ENCODE measurements at places on chromosomes 1 and 21.

DNA sequence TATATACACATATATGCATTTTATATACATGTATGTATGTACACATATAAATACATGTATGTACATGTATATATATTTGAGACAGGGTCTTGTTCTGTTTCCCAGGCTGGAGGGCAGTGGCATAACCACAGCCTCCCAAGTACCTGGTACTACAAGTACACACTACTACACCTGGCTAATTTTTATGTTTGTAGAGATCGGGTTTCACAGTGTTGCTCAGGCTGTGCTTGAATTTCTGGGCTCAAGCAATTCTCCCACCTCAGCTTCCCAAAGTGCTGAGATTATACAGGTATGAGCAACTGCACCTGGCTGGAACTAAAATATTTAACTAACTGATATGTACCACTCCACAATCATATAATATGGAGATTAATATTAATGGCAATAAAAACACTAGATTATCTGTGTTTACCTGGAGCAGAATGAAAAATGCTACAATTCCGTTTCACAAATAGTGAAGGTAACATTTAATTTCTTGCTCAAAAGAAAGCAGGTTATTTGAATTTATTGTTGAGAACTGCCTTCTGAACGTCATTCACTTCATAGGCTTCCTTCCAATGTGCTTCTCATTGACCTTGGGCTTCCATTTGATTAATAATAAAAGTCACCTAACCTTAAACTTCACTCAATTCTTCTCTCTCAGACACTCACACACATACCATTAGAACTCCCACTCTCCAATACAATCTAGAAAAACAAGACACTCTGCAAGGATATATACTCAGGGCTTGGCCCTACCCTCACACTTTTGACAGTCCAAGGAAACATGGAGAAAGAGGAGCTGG is 57.0 kb downstream of the PTGER3 start:
- no peak for DNase-seq

- DNase-seq: no peak
Measured at GRCh38 chr1:220281159-220281574, 8.9 kb upstream of the RAB3GAP2 start.

- DNase-seq: no peak
Measured at GRCh38 chr1:93620172-93620840, 61.3 kb downstream of the BCAR3 start.

- no peak for DNase-seq
Measured at GRCh38 chr1:234899730-234900072, 228.9 kb downstream of the TOMM20 start.

DNA sequence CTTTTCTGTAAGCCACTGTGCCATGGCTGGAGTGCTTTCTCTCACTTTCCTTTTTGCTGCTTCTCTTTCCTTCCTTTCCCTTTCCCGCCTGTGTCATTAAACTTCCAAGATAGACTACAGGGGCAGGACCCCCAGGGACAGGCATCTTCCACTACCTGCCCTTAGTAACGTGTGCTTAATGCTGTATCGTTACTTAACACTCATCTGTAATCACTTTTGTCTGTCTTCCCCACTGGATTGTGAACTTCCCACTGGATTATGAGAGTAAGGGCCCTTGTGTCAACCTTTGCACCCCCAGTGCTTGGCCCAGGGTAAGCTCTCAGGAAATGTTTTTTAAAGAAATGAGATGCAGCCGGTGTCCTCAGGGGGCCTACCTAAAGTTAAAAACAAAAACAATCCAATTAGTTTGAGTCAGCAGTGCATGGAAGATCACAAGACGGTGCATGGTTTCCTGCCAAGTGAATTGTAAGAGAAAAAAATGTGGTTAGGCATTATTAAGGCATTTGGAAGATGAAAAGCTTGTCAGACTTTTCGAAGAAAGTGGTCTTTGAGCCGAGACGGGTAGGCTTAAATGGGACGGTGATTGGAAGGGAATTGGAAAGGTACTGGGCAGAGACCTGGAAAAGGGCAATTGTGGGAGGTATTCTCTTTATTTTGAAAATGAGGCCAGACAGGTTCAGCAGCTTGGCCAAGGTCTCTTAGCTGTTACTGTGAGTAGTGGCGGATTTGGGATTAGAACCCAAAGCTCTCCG is 958 bp downstream of the LYPLAL1 start:
- DNase-seq: no peak

GRCh38 chr1:64471218-64472039 is 1.5 kb downstream of the CACHD1 start:
- DNase-seq: no peak

- DNase-seq: no peak
Measured at GRCh38 chr1:209406595-209406994, 176.9 kb upstream of the CAMK1G start.

- no peak for DNase-seq
Measured at GRCh38 chr1:185066181-185066580, 20.8 kb downstream of the RNF2 start.

GRCh38 chr1:241411056-241411775 is 54.2 kb upstream of the RGS7 start:
- no peak for DNase-seq

DNA sequence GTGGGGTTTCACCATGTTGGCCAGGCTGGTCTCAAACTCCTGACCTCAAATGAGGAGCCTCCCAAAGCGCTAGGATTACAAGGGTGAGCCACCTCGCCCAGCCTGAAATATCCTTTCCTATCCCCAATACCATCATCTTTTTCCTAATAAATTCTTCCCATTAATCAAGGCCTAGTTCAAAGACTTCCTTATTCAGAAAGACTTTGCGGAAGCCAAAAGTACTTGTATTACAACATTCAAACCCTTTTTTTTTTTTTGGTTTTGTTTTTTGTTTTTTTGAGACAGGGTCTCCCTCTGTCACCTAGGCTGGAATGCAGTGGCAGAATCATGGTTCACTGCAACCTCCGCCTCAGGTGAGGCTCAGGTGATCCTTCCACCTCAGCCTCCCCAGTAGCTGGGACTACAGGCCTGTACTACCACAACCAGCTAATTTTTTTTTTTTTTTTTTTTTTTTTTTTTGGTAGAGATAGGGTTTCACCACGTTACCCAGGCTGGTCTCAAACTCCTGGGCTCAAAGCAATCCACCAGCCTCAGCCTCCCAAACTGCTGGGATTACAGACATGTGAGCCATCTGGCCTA is 7.6 kb downstream of the SLC19A2 start:
- no peak for DNase-seq

GRCh38 chr1:246324711-246325110 is 182.4 kb downstream of the SMYD3 start:
- no peak for DNase-seq

GRCh38 chr1:184860535-184860934 is 105.9 kb upstream of the EDEM3 start:
- no peak for DNase-seq

- DNase-seq: no peak
Measured at GRCh38 chr1:184915463-184916090, 58.7 kb downstream of the NIBAN1 start.

DNA sequence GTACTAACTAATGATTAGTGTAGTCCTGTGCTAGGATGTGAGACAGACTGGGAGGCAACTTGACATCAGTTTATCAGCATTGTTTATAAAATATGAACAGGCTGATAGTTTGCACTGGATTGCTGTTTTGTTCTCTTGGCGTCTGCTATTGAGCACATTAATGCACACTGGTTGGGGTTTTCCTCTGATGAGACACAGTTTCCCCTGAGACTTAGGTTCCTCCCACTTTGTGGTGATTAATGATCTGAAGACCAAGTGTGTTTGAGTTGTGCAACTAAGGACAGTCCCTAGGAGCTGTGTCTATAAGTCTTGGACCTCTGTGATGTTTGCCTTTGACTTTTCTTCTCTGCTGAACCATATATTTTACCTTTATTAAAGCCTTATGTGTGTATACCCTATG is 1015.4 kb downstream of the AMY1C start:
- DNase-seq: no peak

DNA sequence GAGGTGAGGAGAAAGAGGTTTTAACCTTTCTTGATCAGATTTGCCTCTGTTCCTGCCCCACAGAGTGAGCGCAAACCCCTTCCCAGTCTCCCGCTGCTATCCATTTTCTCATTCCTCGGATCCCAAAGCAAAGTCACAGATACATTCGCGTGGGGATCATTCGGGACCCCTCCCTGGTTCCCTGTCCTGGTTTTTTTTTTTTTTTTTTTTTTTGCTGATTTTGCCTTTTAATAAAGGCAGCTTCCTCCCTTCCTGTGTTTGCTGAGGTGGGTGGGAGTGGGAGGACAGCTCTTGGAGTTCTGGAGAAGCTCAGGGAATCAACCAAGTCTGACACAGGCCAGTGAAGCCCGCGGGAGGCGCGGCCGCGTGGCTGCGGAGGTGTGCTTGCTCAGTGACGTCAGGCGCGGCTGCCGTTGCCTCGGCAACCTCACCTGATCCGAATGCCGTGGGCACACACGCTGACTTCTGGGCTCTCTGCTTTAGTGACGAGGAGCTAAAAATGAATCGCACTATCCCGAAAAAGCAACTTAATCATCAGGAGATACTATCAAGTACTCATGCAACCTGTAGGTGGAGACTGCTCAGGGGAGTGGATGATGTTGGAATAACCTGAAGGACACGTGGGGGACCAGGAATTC is 106.4 kb downstream of the TBX19 start:
- DNase-seq: no peak

GRCh38 chr1:165842023-165842670 is 14.7 kb downstream of the UCK2 start:
- no peak for DNase-seq

DNA sequence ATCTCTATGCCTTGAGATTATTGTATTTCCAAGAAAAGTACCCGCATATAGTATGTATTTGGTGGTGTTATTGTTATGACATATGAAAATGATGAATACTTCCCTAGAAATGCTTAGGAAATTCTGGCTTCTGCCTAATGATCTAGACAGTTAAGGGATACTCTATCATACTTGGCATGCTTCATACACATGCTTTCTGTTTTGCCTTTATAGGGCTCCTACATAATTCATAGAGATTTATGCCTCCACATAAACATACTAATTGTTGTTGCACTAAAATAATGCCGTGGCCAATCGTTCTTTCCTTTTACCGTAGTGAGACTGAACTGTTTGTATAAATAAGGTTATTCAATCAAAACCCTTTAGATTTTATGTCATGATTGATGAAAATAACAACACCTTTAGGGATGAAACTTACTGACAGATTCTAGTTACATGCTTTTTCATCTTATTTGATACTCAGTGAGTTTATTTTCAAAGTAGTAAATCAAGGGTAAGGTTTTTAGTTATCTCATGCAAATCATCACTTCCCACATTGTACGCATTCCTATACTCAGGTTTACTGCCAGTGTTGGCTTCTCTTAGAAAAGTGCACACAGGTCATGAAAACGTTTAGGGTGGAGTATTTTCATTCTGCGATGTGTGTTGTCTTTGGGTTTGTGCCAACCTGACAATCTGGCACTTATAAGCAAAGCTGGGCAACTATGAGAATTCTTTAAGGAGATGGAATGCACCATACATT is 40.5 kb upstream of the SCYL3 start:
- DNase-seq: no peak

- no peak for DNase-seq
Measured at GRCh38 chr1:245879091-245879490, 628.0 kb downstream of the SMYD3 start.

GRCh38 chr1:58849551-58849950 is 65.7 kb upstream of the JUN start:
- DNase-seq: no peak

GRCh38 chr1:223827193-223827663 is 18.5 kb downstream of the TP53BP2 start:
- DNase-seq: no peak

DNA sequence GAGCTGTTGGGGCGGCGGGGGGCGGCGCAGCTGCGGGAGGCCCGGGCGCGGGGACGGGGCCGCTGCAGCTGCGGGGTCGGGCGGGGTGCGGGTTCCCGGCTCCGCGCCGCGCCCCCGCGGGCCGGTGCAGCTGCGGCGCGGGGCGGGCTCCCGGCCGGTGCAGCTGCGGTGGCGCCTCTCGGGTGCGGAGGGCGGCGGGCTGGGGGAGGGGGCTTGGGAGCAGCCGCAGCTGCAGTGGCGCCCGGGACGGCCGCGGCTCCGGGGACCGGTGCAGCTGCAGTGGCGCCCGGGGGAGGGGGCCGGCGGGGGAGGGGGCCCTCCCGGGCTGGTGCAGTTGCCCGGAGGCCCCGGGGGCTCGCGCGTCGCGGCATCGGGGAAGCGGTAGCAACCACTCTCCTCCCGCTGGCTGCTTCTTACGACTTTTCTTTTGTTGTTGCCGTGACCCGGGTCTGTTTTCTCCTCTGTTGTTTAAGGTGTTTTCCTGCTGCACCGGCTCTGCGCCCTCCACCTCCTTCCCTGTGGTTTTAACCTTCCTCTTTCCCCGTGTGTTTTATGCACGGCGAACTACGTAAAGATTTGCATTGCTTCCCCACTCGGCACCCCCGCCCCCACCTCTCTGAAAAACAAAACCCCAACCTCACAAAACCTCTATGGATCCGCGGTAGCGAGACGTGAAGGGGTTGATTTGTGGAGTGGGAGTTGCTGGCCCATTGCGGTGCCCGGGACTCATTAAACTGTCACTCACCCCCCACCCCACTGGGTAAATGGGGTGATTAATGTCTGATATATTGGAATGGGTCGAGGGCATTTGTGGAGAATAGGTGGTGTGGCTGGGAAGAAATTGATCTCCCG is 1.7 kb upstream of the ZBTB18 start:
- no peak for DNase-seq

GRCh38 chr1:118023199-118023598 is 93.7 kb downstream of the WDR3 start:
- no peak for DNase-seq

DNA sequence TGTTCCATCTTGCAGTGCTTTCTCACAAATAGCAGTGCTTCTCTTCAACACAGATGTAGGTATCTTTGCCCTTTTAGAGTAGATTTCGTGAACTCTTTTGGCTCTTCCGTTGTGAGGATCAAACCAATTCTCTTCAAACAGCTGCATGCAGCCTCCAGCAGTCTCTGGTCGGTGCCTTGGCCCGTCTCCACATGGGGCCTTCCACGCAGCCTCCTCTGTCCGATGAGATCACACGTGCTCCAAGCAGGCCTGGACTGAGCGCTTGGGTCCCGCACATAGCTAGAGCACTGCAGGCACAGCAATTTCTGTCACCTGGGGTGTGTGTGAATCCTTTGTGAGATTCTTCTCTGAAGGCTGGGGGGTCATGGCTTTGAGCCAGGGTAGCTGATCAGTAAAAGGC is 82.8 kb upstream of the KCNE2 start:
- DNase-seq: no peak

DNA sequence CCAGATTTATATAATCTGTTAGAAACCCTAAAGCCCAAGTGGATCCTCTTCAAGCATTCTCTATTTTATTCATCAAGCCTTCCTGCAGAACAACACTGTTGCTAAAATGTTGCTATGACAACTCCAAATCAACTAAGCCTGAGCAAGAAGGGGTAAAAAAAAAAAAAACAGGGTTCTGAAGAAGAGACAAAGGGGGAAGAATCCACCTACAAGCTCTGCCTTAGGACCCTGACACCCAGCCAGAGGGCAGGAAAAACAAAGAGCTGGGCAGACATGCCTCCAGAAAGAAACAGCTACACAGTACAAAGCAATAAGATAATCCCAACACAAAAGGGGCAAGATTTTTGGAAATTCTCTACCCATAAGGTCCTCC is 1.3 kb downstream of the USF1 start:
- DNase-seq: no peak

GRCh38 chr1:86704972-86705664 is 742 bp downstream of the SH3GLB1 start:
- DNase-seq: no peak

All from SIG-M5 (cell line).